ENCODE measurements at places on chromosomes 5 and 9. TPM values are rescaled to one million over a fixed set of nuclear protein-coding genes. Genes with fewer than 3 reads are reported as not detected.

DNA sequence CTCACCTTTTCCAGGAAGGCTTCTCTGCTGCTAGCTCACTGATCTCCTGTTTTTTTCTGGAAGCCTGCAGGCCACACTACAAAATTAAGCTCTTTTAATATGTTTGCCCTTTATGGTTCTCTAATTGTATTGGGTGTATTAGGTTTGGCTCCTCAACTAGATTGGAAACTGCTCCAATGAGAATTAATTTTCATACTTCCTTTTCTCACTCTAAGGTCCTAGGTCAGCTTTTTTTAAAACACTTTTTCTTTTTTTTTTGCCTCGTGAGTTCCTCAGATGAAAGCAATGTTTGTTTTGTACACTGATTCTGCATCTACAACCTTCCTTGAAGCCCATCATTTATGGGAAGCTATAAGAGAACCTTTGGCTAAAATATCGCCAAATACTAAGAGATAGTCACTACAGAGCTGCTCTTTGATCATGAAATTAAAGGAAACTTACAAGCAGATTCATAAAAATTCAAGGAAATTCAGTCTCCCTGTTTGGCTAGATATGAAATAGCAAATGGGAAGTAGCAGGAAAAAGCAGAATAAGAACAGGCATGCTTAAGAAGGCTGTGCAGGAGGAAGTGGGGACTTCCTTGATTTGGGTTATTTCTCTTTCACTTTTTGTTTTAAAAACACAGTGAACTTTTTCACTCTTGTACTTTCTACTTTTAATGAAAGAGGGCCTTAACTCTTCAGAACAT, 55.2 kb upstream of the FYB1 start:
- no peak for DNase-seq

Gene LHX3
- total RNA-seq = not detected

GRCh38 chr9:33230756-33231622, 9.0 kb upstream of the SPINK4 start:
- no peak for DNase-seq

Gene RANBP6
- 23.4 TPM for total RNA-seq

DNA sequence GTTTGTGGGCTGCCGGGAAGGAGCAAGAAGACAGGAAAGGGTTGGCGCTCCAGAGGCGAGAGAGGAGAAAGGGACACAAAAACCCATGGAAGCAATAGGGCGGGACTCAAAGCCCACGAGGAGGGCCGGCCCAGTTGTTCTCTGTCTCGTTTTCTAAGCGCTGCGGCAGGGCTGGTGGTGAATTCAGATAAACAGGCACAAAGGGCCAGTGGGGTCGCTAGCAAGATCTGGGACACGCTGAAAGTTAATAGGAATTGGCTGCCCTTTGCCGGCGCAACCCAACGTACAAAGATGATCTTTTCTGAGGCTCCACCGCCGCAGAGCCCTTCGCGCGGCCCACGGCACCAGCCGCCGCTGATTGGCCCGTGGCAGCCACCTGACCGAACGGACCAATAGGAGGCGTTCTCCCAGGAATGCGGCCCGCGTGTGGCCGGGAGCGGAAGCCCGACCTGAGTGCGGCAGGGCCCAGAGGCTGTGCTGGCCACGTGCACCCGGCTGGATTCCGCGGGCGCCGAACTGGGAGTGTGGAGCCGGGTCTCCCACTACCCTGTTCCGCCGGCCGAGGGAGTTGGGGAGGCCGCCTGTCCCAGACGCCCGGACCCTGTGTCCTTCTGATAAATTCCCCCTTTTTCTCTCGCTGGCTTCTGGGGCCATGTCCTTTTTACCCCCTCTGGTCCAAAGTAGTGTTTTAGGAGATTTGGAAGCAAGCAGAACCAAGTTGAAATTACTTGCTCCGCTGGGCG, 16.8 kb upstream of the NSD1 start:
- peak; percentile 90 for DNase-seq

Gene HACD4
- 0.71 TPM for total RNA-seq

Gene DMRTA1
- total RNA-seq = 0.77 TPM

- DNase-seq = no peak
These were observed 3.2 kb downstream of the WDR5 start for GRCh38 chr9:134139081-134139480.

Gene PRLR
- total RNA-seq = 0.66 TPM

- DNase-seq = no peak
These were observed 105.9 kb downstream of the GIN1 start for GRCh38 chr5:103013933-103014552.

All from left ventricle myocardium inferior (tissue), 1 donor.